ENCODE measurements at places on chromosomes 2 and 18.

DNA sequence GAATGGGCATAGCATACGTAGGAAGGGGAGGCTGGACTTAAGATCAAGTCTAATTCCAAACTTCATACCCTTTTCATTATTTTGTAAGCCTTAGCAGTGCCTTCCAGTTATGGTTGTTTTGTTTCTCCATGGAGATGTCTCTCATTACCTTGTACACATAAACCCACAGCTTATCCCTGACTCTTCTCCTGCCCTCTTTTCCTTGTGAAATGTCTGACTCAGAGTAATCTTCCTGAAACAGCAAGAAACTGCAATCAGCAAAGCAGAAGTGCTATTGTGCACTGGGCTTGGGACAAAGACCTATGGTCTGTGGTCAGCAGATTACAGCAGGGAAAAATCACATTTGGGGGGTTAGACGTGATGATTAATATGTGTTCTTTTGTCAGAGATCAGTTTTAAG, 176.7 kb downstream of the IKZF2 start:
- no peak for DNase-seq

DNA sequence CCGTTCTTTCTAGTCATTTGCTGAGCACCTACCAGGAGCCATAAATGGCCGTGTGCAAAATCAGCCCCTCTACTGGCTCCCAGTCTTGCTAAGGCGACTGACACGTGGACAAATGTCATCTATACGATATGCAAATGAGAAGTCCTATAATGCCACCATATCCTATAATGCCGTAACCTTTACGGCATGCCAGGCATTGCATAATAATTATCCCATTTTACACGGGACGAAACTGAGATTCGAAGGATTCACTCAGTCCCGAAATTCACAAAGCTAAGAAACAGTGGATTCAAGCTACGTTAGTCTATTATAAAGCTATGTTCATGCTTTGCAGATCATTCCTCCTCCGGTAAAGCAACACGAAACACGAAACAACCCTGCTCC, 34.1 kb upstream of the RNF149 start:
- no peak for DNase-seq

- DNase-seq = no peak
Measured at GRCh38 chr18:24395049-24395795, 2.4 kb downstream of the OSBPL1A start.

DNA sequence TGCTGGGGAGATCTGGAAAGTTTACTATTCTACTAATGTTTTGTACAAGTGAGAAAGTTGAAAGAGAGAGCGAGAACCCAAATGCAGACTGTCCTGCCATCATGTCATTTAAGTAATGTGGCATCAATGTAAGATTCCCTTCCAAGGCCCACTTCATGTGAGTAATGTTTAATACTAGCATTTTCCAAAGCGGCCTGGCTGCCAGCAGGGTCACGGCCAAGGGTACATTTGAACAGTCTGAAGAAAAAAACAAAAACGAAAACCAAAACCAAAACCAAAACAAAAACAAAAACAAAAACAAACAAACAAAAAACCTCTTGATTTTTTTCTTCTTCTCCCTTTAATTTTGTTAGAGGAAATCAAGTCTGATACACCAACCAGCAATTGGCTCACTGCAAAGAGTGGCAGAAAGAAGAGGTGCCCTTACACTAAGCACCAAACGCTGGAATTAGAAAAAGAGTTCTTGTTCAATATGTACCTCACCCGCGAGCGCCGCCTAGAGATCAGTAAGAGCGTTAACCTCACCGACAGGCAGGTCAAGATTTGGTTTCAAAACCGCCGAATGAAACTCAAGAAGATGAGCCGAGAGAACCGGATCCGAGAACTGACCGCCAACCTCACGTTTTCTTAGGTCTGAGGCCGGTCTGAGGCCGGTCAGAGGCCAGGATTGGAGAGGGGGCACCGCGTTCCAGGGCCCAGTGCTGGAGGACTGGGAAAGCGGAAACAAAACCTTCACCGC, 2.2 kb downstream of the HOXD10 start:
- no peak for DNase-seq

DNA sequence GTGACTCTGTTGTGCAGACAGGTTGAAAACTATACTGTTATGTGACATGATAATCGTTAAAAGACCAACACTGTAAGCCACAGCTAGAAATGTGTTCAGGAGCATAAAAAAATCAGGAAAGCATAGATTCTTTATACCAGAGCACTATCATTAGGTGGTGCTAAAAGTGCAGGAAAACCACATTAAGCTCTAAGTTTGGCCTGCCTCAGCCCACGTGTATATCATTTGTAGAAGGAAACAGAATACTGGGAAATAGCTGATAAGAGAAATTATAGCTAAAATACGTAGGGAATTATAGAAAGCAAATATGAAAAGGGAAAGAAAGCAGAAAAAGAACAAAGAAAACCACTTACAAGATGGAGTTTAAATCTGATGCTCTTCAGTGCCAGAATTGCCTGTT, 26.5 kb upstream of the C2orf74 start:
- no peak for DNase-seq

- no peak for DNase-seq
Measured at GRCh38 chr18:58321986-58322385, 278.0 kb downstream of the NEDD4L start.

DNA sequence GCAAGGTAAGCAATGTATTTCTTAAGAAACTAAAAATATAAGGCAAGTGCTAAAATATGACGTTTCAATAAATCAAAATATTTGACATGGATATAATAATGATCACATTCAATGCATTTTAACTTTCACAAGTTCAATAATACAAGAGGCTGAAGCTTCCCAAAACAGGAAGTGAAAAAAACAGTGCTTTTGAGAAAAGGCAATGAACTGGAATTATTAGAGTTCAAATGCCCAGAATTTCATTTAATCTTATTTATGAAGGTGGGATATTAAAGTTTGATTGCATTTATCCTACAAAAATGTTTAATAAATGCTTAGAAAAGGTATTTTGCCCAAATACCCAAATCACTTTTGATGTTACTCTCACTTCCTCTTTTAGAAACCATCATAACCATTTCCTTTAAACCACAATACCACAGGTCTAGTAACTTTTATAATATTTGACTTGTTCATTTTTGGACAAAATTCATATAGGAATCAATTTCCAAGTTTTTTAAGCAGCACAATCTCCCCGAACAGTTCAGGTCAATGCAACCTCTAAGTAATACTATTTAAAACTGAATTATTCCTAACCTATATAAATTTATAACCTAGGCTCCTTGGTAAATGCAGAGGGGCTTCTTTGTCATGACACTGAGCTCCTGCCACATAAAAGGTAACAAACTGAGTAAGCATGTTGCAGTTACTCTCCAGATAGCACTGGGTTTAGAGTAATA, 2.1 kb downstream of the NCKAP1 start:
- no peak for DNase-seq

- DNase-seq = no peak
Measured at GRCh38 chr18:25701821-25702220, 349.9 kb upstream of the ZNF521 start.

DNA sequence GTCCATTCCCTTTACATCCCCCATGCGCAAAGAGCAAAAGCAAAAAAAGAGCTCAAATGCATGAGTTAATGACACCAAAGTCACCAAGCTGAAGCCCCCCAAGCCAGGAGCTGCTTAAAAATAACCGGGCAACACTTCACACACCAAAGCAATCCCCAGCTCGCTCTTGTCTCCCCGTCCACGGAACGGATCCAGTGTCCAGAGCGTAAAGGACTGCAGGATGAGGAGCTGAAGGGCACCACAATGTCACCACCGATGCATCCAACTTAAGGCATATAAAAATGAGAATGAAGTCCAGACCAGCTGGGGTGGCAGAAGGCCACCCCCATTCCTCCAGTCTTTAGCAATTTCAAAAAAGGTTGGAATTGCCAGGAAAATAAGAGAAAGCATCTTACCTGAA, 8.7 kb downstream of the SMAD7 start:
- DNase-seq = no peak

DNA sequence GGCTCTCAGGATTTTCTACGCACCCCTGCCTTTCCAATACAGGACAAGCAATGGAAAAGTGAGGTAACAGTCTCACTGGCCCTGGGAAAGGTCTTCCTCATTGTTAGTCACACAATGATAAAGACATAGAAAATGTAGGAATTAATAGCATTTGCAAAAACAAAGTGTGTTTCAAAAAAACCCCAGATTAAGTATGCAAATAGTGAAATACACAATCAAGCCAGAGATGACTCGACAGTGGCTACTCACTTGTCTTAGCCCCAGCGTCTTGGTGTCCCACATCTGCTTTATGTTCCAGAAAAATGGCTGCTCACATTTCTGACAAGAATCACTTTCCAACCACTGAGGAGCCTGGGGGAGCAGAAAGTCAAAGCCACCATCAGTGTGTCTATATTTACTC, 47.0 kb upstream of the AP1S3 start:
- no peak for DNase-seq

All from activated CD4-positive, CD25-positive, alpha-beta regulatory T cell treated with anti-CD3 and anti-CD28 coated beads, Interleukin-2, amount 50 U/mL, for 72 hours (primary cell).